ENCODE measurements at places on chromosomes 3 and 15.

DNA sequence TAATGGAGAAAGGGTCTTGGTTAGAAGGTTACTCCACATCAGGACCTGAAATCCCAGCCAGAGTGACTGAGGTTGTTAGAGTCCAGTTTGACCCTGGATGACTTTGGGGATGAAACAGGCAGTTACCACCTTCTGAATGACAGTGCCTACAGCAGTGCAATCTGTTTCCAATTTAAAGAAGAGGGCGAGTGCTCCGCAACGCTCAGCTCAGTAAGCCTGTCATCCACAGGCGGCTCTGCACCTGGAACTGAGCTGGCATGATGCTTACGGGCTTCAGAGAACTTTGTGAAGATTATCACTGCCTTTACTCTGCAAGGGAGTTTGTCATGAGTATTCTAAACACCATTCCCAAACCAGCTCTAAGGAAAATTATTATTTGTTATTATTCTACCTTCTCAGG is 127.7 kb upstream of the SLC24A5 start:
- H3K27ac ChIP-seq, result no peak overlapping the region
- no peaks in the 10 kb centered on the region for H3K27me3 ChIP-seq
- no peaks in the 10 kb centered on the region for H3K36me3 ChIP-seq

DNA sequence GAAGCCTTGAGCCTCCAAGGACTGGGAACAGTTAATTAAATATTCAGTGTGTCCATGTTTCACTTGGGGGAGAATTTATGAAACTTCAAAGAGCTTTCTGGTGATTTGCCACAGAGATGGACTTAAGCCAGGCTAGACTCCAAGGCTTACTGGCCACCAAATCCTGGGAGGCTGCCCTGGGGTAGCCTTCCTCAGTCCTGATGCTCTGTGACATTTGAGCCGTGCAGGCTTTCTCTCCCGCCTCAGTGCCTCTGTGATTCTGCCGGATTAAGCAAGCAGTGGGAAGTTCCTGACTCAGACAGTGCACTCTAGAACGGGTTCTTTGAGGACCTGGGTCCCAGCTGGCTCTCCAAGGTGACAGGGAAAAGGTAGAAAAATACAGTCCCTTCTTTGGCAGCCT is 314.7 kb upstream of the ICE2 start:
- no peaks in the 10 kb centered on the region for H3K27me3 ChIP-seq
- no peak overlapping the region for H3K27ac ChIP-seq
- no peak for DNase-seq
- peaks cover 6% of the 10 kb centered on the region for H3K4me1 ChIP-seq

DNA sequence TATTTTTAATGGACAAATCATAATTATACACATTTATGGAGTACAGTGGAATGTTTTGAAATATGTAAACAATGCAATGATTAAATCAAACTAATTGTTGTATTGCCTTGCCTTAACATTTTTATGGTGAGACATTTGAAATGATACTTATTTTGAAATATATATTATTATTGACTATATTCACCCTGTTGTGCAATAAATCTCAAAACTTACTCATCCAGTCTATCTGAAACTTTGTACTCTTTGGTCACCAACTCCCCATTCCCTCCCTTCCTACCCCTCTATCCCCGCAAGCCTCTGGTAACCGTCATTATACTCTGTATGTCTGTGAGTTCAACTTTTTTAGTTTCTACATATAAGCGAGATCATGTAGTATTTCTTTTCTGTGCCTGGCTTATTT is 74.7 kb upstream of the GOLGA6B start:
- no peaks in the 10 kb centered on the region for H3K4me1 ChIP-seq
- no peak overlapping the region for H3K27ac ChIP-seq
- no peak for DNase-seq
- H3K4me3 ChIP-seq, result no peak overlapping the region

DNA sequence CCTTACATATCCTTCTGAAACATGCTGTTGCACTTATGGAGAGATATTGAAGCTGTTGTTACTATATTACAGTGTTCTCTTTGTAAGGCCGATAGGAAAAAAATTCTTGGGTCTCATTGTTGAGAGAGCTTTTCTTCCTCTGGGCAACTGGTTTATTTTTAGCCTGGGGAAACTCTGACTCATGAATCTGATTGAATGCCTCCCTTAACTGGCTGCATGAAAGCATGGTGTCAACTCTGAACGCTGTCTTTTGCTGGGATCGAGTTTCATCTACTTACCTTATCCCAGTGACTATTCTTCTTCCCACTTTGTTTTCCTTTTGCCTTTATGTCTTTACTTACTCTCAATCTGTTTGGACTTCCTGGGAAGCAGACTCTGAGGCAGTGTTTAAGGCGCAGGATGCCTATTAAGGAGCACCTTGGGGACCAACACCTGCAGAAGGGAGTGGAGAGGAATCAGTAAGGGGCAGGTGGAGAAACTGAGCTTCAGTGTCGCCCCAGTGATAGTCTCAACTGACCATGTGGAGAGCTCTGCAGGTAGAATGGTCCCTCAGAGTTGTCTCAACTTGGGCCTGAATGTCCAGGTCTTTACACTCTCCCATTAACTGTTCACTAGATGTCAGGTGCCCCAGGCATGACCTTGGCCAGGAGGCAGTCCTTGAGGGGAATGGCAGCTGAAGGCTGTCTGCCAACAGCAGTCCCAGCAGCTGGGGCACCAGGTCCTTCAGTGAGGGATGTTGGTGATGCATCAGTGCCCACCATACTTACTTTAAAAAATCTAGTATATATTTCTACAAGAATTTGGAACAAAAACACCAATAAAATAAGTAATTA is 88.9 kb upstream of the CCNL1 start:
- no peaks in the 10 kb centered on the region for H3K36me3 ChIP-seq
- DNase-seq, result no peak
- peak overlapping the region; percentile 19 for H3K27ac ChIP-seq
- no peaks in the 10 kb centered on the region for H3K27me3 ChIP-seq
- no peak overlapping the region for H3K4me3 ChIP-seq

- H3K27me3 ChIP-seq, result no peaks in the 10 kb centered on the region
- no peak overlapping the region for H3K4me3 ChIP-seq
- no peaks in the 10 kb centered on the region for H3K4me1 ChIP-seq
- no peak overlapping the region for H3K27ac ChIP-seq
- H3K36me3 ChIP-seq, result no peaks in the 10 kb centered on the region
- DNase-seq, result no peak
Observed at GRCh38 chr3:194249323-194250097, 101.6 kb downstream of the CPN2 start.

DNA sequence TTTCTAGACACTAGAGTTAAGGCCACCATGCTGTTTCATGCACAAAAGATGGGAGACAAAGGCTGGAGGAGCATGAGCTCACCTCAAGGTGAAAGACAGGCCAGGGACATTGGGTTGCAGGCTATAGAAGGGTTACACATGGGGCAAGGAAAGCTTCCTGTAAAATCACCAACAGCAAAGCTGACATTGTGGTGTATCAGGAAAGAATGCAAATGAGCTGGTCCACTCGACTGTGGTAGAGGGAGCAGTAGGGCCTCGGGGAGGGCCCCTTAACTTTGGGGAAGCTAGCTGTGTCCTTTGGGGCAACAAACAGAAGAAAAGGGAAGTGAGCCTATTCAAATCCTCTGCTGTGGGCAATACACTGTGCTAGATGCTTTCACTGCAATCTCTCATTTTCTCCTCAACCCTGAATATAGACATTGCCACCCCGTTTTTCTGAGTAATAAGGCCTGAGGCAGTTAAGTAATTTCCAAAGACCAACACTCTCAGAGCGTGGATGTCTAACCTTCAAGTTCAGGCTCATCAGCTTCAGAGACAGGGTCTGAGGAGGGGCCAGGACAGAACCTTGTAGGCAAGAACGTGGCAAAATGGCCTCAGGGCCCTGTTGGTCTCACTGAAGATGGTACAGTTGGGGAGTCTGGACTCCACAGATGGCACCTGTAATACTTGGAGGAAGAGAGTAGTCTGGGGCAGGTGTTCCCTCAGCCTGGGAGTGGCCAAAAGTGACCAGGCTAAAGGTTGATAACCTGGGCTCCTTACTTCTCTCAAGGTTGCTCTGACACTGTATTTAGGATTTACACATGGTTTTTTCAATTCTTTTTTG is 24.1 kb downstream of the CX3CR1 start:
- no peak overlapping the region for H3K27ac ChIP-seq
- H3K36me3 ChIP-seq, result no peaks in the 10 kb centered on the region
- no peaks in the 10 kb centered on the region for H3K27me3 ChIP-seq
- DNase-seq, result peak; percentile 19
- peaks cover 7% of the 10 kb centered on the region for H3K4me1 ChIP-seq

GRCh38 chr15:89119489-89120478 is 31.5 kb downstream of the ABHD2 start:
- peak overlapping the region; percentile 82 for H3K27ac ChIP-seq
- H3K36me3 ChIP-seq, result no peaks in the 10 kb centered on the region
- H3K4me3 ChIP-seq, result no peak overlapping the region
- peaks cover 10% of the 10 kb centered on the region for H3K4me1 ChIP-seq
- H3K27me3 ChIP-seq, result no peaks in the 10 kb centered on the region
- no peak for DNase-seq

DNA sequence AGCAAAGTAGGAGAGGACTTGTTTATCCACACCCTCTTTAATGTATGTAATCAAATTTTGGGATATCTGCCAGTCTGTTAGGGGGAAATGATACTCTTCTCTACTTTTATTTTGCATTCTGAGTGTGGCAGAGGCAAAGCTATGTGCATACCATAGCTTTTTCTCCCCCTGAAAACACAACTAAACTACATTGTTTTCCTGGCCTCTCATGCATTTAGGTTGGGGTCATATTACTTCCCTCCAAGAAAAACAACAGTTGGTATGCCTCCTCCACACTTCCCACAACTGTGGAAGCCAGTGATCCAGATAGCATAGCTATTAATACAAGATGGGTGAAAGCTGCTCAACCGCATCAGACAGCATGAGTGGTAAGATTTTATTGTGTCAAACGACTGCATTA is 6.9 kb downstream of the RPL15 start:
- H3K27me3 ChIP-seq, result no peaks in the 10 kb centered on the region
- no peak overlapping the region for H3K4me3 ChIP-seq
- DNase-seq, result no peak

DNA sequence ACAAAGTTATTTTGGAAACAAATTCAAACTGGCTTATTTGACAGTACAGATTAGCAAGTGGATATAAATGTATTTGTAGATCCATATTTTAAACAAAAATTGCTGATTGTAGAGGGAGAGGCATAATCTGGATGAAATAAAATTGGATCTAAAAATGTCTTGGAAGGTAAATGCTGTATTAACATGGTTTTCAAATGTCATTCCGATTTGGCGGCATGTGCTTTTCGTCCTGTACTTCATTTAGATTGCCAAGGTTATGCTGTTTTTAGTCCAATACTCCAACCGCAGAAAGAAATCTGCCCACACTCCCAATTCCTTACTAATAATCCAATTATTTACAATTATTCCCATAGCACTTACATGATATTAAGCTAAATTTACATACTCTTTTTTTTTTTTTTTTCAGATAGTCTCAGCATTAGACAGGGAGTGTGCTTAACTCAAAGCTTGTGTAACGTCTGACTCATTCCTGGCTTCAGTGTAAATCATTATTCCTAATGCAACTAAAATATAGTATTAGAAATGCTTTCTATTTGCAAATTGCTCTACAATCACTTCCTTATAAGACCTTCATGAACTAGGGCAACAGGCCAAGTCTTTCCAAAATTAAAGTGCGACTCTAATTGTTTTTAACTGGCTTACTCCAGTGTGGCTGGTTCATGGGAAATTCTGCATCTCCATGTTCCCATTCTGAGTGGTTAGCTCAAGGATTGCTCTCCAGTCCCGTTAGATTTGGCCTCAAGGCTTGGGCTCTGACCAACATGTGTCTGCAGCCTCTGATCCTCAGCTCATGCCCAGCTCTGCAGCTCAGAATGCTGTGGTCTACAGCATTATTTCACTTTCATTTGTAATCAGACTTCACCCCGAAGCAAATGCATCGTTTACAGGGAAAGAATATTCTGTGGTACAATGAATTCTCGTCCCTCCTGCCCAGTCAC is 103.9 kb downstream of the FBN1 start:
- H3K4me1 ChIP-seq, result no peaks in the 10 kb centered on the region
- no peak overlapping the region for H3K4me3 ChIP-seq
- no peaks in the 10 kb centered on the region for H3K27me3 ChIP-seq
- no peaks in the 10 kb centered on the region for H3K36me3 ChIP-seq
- H3K27ac ChIP-seq, result peak overlapping the region; percentile 45

- no peak overlapping the region for H3K27ac ChIP-seq
- H3K36me3 ChIP-seq, result no peaks in the 10 kb centered on the region
- H3K4me1 ChIP-seq, result no peaks in the 10 kb centered on the region
- no peaks in the 10 kb centered on the region for H3K27me3 ChIP-seq
Observed at GRCh38 chr3:106242781-106243180, 374.0 kb upstream of the CBLB start.

DNA sequence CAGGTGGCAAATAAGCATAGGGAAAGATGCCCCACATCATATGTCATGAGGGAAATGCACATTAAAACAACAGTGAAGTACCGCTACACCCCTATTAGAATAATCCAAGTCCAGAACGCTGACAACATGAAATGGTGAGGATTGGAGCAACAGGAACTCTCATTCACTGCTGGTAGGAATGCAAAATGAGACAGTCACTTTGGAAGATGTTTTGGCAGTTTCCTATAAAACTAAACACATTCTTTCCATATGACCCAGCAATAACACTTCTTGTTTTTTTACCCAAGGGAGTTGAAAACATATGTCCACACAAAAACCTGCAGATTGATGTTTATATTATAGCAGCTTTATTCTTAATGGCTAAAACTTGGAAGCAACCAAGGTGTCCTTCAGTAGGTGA is 116.4 kb upstream of the TOPAZ1 start:
- H3K27ac ChIP-seq, result no peak overlapping the region
- H3K36me3 ChIP-seq, result no peaks in the 10 kb centered on the region
- H3K4me1 ChIP-seq, result no peaks in the 10 kb centered on the region
- no peak for DNase-seq

- peaks cover 4% of the 10 kb centered on the region for H3K4me1 ChIP-seq
- DNase-seq, result no peak
- H3K27ac ChIP-seq, result peak overlapping the region; percentile 42
- no peak overlapping the region for H3K4me3 ChIP-seq
- H3K36me3 ChIP-seq, result no peaks in the 10 kb centered on the region
- no peaks in the 10 kb centered on the region for H3K27me3 ChIP-seq
Observed at GRCh38 chr15:38325648-38325990, 73.0 kb downstream of the SPRED1 start.

DNA sequence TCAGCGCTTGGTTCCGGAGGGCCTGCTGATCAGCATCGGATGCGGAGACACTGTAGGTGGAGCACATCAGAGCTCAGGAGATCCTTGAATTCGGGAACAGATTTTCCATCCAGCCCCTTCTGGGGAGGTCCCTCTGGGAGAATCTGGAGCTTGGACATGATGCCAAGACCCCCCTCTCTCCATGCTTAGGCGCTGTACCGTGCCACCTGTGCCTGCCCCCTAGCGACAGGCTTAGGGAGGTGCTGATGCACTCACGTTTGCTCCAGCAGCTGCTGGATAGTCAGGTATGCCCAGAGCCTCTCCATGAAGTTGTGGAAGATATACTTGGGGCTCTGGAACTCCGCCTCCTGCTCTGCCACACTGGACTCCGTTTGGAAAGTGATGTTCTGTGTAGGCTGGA is 9.7 kb downstream of the ITIH4 start:
- no peaks in the 10 kb centered on the region for H3K36me3 ChIP-seq
- no peak for DNase-seq
- no peaks in the 10 kb centered on the region for H3K4me1 ChIP-seq
- H3K27me3 ChIP-seq, result no peaks in the 10 kb centered on the region

GRCh38 chr3:30686799-30687198 is 80.4 kb downstream of the TGFBR2 start:
- peaks cover 44% of the 10 kb centered on the region for H3K4me1 ChIP-seq
- no peak overlapping the region for H3K27ac ChIP-seq
- no peak for DNase-seq
- no peaks in the 10 kb centered on the region for H3K27me3 ChIP-seq
- H3K36me3 ChIP-seq, result no peaks in the 10 kb centered on the region

GRCh38 chr3:112982710-112983109 is 7.8 kb upstream of the CD200R1 start:
- DNase-seq, result no peak
- H3K4me1 ChIP-seq, result no peaks in the 10 kb centered on the region
- H3K4me3 ChIP-seq, result no peak overlapping the region
- H3K27me3 ChIP-seq, result no peaks in the 10 kb centered on the region
- H3K36me3 ChIP-seq, result no peaks in the 10 kb centered on the region
